ENCODE measurements at places on chromosomes 16 and 17.

GRCh38 chr17:77319211-77320043, 178.7 kb downstream of the SEC14L1 start:
- DNase-seq = peak; percentile 59

GRCh38 chr17:47730681-47731080, 2.4 kb upstream of the TBX21 start:
- DNase-seq = no peak

GRCh38 chr17:58267347-58268324, 13.1 kb downstream of the MPO start:
- no peak for DNase-seq

GRCh38 chr16:27302126-27302525, 11.6 kb upstream of the IL4R start:
- no peak for DNase-seq

DNA sequence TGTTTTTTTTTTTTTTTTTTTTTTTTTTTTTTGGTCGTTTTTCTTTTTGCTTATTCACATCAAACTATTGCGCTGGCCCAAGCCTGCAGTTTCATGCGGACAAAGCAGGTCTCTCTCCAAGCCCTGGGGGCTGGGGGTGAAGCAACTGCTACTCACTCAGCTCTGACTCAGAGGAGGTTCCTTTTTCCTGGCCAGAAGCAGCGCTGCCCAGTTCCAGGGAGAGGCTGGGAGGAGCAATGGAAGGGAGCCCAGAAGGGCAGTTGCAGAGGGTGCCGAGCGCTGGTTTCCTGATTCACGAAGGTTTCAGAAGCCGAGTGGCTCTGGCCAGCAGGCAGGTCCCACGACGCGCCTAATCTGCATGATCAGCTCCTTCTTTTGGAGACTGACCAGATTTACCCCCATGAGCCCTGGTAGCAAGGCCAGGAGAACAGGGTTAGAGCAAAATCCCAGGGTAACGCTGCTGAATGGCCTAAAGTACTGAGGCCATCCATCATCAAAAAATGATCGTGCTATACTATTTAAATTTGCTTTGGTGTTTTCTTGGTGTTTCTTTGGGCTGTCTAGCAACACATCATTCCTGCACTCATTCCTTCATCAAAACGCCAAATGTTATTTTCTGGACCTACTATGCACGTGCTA, 144.7 kb upstream of the SOX9 start:
- no peak for DNase-seq

DNA sequence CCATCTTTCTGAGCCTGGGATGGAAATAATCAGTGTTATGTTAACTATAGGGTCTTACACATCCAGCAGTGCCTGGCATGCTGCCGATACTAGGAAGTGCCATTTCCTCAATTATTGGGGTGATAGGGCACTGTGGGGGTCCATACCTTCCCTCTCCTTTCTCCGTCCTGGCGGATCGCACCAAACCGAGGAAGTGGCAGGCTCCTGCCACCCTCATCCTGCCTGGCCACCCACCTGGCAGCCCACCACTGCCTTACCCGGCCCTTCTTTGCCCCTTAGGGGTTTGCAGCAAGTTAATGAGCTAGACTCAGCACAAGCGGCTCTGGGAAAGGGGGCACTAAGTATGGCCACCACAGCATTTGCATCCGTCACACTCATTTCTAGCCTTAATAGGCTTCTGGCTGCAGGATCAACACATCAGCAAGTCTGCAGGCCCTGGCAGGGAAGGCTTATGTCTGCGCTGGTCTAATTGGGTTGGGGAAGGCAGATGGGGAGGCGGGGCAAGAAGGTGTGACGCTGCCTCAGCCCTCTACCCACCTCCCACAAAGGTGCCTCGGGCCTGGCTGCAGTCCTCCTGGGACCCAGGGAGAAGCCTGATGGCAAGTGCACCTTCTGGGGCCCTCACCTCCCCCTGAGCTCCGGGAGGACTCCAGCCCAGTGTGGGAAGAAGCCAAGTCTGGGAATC, 28.6 kb downstream of the DCAKD start:
- DNase-seq = no peak

DNA sequence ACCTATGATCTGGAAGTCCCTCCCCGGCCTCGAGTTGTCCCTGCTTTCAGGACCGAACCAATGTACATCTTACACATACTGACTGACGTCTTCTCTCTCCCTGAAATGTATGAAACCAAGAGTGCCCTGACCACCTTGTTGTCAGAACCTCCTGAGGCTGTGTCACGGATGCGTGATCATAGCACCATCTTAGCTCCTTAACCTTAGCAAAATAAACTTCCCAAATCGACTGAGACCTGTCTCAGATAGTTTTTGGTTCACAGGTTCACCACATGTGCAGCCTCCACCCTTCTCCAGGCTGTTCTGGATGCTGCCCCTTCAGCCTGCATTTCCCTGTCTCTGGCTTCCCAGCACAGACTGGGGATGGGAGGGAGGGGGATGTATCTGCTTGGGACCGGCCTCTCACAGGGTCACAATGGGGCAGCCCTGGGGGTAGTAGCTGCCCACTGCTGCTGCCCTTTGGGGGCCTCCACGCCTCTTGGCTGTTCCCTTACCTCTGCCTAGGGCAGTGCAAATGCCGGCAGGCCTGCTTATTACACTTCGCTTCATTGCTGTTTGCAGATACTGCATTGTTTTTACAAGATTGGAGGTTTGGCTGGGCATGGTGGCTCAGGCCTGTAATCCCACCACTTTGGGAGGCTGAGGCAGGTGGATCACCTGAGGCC, 69.8 kb downstream of the NT5M start:
- no peak for DNase-seq

DNA sequence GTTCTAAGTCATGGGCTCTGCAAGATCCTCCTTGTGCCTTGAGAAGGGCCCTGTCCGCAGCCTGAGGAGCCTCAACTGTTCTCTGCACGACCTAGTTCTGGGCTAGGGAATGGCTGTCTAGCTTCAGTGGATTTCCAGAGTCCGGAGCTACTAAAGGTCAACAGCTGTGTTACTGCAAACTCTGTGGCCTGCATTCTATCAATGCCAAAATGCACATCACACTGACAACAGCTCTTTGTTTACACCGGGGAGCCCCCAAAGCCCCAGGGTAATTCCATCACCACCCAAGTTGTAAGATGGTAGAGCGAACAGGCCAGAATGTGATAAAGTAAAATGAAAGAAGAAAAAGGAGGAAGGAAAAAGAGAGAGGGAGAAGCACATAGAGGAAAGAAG, 610.2 kb downstream of the MAF start:
- no peak for DNase-seq

GRCh38 chr16:27346819-27347218, 33.0 kb downstream of the IL4R start:
- DNase-seq = no peak

DNA sequence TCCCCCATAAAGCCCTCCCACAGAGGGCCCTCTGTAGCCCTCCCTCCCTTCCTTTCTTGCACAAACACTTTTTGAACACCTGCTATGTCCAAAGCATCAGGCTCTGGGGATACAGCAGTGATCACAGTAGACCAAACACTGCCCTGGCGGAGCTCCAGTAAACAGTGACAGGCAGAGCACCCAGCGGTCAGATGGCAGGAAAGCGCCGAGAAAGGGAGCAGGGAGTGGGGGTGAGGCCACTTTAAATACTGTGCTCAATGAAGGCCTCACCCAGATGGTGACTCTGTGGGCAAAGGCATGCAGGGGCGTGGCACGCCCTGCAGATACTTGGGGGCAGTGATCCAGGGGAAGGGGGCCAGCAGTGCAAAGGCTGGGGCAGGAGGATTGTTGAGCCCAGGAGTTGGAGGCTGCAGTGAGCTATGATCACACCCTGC, 7.6 kb downstream of the PRR29 start:
- no peak for DNase-seq

DNA sequence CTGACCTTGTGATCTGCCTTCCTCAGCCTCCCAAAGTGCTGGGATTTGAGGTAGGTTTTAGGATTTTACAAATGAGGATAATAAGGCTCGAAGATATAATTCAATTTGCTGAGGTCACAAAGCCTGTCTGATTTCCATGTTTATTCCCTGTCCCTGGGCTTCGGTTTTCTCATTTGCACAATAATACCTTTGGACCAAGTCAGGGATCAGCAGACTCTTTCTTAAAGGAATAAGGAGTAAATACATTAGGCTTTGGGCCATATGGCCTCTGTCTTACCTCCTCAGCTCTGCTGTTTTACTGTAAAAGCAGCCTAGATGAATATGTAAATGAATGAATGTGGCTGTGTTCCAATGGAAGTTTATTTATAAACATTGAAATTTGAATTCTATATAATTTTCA, 442.8 kb downstream of the HS3ST4 start:
- DNase-seq = no peak

DNA sequence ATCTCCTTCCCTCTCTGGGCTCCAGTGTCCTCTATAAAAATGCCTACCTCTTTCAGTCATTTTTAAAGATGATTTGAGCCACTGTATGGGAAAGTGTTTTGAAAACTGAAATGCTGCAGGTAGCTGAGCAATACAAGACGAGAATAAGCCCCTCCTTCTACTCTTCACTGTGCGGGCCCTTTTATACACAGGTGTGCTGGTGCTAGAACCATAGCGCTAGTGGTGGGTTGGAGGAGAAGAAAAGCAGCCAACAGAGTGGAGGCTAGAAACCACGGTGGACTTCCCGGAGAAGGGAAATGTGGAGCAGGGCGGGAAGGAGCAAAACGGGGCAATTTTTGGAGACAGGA, 58.2 kb upstream of the DLX4 start:
- no peak for DNase-seq

DNA sequence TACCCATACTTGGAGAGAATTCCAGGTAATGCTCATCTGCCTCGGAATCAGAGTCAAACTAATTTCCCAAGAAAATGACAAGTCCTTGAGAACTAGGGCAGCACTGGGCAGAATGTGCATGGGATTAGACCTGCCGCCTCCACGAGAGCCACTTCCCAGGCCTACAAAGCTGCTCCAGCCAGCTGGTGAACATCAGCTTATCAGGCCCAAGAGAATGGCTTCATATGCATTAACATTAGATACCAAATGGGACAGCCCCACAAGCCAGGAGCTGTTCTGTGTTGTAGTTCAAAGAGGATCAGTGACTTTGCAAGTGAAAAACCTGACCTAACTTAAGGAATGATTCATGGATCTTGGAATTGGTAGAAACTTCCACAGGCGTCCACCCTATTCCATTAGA, 203.3 kb downstream of the CYLD start:
- no peak for DNase-seq

DNA sequence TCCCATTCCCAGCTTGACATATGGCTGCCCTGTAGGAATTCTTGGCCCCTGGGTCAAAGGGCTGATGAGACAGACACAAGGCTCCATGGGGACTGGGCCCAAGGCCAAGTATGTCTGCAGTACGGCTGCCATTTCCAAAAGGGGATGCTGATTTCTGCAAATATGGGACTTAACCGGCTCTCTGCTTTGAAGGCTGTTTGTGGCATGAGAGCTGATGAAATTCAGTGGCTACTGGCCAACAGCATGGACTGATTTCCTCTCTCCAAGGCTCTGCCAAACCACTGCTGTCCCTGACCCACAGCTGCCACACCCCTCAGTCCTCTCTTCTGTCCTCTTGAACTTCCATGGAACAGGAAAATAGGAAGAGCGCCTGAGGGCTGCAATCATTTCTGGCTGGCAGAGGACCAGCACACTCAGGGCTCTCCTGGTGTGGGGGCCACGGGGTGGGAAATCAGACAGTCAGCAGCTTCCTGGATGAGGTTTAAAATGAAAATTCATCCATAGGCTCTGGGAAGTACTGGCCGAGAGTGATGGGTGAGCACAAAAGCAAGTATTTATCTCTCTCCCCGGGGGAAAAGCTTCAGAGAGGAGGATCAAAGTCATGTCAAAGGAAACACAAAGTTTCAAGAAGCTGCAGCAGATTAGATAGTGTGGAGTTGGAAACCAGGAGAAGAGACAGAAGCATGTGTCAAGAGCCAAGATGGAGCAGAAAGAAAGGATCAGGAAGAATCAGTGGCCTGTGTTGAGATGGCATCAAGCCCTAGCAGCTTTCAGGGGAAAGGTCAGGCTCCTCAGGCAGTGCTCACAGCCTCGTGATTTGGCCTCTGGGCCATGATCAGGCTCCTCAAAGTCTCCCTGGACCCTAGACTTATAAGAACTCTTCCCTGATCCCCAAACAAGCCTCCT, 64.1 kb upstream of the SREBF1 start:
- no peak for DNase-seq

GRCh38 chr16:58435779-58436178, 43.5 kb downstream of the GINS3 start:
- DNase-seq = no peak

- DNase-seq = no peak
Observed at GRCh38 chr16:86073103-86073625, 174.2 kb downstream of the IRF8 start.

- DNase-seq = no peak
Observed at GRCh38 chr16:70257391-70257790, 5.7 kb upstream of the EXOSC6 start.

DNA sequence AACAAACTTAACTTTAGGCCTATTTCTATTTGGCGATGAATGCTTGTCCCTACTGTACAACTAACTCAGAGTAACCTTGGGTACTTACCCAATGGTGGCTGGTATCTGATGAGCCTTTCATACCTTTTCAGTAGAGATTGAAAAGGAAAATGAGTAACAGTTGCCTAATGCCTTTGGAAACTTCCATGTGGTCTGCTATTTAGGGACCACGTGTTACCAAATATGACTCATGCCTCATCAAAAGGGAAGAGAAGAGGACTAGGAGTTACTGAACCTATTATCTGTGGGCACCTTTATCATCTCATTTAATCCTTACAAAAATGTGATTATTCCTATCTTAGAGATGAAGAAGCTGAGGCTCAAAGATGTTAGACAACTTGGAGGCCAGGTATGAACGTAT, 8.1 kb downstream of the MYOCD start:
- DNase-seq = no peak

- DNase-seq = no peak
Observed at GRCh38 chr17:81440511-81441244, 45.4 kb downstream of the BAHCC1 start.

GRCh38 chr17:48520631-48521079, 10.2 kb downstream of the HOXB1 start:
- no peak for DNase-seq

- DNase-seq = no peak
Observed at GRCh38 chr16:24838554-24839266, 7.1 kb upstream of the SLC5A11 start.

- DNase-seq = peak; percentile 77
Observed at GRCh38 chr17:74457146-74457819, 9.2 kb upstream of the CD300A start.
